NCI-H146 (cell line): ENCODE measurements at places on chromosomes 2 and 18.

- DNase-seq, result peak; percentile 52
Observed at GRCh38 chr2:165618806-165619205, 149.3 kb downstream of the CSRNP3 start.

- DNase-seq, result peak; percentile 74
Observed at GRCh38 chr2:176637486-176638166, 368.4 kb downstream of the MTX2 start.

- no peak for DNase-seq
Observed at GRCh38 chr2:163637871-163638270, 97.9 kb downstream of the FIGN start.

- no peak for DNase-seq
Observed at GRCh38 chr2:85861180-85861579, 27.6 kb downstream of the ST3GAL5 start.

DNA sequence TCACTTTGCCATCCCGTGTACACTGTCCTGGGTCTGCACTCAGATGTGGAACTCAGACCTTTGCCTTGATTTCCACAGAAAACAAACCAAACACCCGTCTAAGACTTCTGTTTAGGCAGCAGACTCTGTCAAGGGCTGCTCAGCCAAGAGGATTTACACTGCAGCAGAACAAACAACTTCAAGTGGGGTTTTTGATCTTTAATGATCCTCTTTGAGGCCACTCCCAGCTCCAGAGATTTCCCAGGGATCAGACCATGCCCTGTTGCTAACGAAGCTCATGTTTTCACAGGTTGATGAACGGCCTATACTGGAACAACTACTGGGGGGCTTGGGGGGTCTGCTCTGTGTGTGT, 52.5 kb upstream of the LGALSL start:
- DNase-seq, result no peak

- no peak for DNase-seq
Observed at GRCh38 chr2:102523651-102524050, 50.6 kb downstream of the SLC9A4 start.
